ENCODE measurements at places on chromosomes 5 and 9.
A peak's percentile ranks its signal among the peaks of the same experiment; 100 is the strongest.

DNA sequence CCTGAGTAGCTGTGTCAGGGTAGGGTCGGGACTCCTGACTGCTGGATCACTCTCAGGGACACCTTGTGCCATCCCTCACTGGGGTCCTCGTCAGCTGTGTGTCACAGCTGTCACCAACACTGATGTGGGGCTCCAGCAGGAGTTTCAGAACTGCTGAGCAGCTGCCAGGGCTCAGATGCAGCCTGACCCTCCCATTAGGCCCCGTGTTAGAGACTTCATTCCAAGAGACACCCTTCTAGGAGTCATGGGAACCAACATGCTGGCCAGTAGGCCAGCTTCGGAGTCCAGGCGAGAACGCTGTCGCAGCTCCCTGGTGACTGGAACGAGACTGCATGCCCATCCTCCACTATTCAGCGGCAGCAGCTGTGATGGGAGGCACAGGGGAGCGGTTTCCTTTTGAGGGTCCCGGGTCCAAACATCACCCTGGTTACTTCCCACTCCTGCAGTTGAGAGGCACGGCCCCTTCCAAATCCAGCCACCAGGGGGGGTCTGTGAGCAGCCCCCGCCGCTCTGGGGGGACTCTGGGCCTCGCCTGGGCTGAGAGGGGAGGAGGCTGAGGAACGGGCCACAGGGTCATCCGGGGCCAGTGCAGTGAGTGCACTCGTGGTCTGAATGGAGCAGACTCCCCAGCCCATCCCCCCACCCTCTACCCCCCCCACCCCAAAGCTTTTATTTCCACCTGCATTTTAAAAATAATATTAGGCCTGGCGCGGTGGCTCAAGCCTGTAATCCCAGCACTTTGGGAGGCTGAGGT lies 12.6 kb upstream of the TCF7 start:
- peak; percentile 50 for ATAC-seq

- ATAC-seq: no peak
Observed at GRCh38 chr5:6487081-6487480, 38.4 kb downstream of the UBE2QL1 start.

- ATAC-seq: no peak
Observed at GRCh38 chr5:72604111-72604797, 97.0 kb upstream of the ZNF366 start.

DNA sequence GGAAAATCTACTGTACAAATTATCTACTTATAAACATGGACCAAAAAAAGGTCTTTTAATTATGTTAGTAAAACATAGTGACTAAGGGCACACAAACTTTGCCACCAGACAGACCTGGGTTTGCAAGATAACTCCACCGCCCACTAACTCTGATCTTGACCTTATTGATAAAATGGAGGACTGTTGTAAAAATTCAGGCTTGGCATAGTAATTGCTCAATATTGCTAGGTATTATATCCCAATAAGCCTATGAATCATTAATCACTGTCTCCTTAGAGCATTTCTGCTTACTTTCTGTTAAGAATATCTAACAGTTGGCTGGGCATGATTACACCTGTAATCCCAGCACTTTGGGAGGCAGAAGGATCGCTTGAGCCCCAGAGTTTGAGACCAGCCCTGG lies 3.8 kb downstream of the C9orf40 start:
- ATAC-seq: no peak

DNA sequence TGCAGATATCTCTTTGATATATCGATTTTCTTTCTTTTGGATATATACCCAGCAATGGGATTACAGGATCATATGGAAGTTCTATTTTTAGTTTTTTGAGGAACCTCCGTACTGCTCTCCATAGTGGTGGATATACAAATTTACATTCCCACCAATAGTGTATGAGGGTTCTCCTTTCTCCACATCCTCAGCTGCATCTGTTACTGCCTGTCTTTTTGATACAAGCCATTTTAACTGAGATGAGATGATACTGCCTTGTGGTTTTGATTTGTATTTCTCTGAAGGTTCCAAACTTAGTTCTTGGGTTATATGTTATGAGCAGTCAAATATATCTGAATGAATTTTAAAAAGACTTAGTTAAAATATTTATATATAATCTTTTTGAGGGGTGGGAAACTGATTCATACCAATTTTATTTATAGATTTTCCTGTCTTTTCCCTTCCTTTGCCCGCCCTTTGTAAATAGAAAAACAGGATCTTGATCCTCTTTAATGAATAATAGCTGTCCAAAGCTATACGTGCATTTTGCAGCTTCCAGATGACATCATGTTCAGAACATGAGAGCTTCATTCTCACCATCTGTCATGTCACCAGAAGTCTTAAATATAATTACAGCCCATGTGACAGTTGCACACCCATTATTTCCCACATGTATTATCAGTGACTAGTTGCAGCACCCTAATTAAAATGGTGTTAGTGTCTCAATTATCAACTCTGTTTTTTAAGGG lies 6.2 kb upstream of the ARHGEF28 start:
- no peak for ATAC-seq

- ATAC-seq: no peak
Observed at GRCh38 chr5:13987843-13988464, 43.5 kb upstream of the DNAH5 start.

DNA sequence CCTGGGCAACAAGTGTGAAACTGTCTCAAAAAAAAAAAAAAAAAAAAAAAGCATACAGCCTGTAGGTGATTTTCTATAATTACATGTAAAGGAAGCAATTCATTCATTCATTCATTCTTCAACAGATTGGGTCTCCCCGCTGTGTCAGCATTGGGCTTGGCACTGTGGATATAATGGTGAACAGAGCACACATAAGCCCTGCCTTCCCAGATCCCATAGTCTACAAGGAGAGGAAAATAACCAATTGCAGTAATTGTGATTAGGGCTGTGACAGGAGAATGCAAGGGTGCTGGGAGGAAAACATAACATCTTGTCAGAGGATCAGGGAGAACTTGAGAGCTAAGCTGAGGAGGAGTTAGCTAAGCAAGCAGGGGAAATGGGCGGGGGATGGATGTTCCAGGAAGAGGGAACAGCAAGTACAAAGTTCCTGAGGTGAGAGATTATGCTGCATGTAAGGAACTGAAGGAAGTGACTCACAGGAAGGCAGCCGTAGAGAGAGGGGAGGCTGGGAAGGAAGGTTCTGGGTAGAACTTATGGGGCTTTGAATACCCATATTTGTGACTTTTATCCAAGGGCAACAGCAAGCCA lies 24.0 kb upstream of the KLF9 start:
- no peak for ATAC-seq

DNA sequence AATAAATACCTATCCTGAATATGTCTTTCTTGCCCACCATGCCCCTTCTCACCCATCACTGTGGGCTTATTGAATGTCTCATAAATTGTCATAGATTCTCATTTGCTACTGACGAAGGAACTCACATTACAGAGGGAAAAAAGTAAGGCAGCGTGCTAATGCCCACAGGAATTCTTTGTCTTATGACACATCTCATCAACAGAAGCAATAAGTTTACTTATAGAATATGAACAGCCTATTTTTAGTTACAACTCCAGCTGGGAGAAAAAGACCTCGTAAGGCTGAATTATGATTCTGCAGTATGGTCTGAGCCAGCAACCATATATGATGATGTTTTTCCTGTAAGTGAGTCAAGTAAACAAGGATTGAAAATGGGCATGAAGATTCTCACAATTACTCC lies 22.4 kb upstream of the ATG10 start:
- ATAC-seq: no peak

GRCh38 chr9:83451308-83451707 lies 86.9 kb downstream of the FRMD3 start:
- no peak for ATAC-seq

DNA sequence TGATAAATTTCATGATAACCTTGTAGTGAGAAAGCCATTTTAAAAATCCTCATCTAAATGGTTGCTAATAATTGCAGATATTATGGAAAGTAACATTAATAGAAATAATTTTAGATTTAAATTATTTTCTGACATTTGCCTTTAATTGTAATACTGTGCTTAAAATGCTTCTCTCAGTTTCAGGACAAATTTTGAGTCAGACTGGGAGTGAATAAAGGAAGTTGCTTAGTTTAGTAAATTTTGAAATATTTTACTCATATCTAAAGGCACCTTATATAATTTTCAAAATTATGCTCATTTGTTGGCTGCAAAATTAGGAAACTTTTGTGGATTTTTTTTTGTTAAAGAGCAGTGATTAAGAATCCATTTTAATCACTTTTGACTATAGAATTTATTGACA lies 93.8 kb downstream of the CSNK1G3 start:
- ATAC-seq: peak; percentile 53

- no peak for ATAC-seq
Observed at GRCh38 chr5:66987949-66988838, 208.4 kb downstream of the CD180 start.

DNA sequence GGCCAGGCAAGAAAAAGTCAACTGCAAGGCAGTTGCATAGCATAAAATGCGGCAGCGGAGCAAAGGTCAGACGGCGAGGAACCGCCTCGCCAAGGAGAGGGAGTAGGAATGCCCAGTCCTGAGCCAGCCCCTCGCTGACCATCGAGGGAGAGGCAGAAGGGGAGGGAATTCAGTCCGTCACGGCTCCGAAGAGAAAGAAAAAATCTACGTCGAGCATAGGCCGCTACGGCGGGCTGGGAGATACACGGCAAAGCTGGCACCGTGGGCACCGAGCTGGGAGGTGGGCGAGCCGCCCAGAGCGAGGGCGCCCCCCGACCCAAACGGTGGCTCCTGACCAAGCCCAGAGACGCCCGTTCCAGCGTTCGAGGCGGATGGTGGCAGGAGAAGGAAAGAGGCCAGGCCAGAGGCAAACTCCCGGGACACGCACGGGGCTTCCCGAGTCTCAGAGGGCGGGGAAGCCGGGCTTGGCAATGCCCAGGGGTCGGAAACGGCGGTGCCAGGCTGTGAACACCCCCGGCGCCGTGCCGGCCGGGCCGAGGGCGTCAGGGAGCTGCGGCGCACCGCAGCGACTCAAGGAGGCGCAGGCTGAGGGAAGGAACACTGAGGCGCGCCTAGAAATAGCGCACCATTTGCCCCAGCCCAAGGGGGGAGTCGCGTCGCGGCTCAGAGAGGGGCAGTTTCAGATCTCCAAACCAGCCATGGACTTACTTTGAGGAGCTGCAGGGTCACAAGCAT lies 518 bp downstream of the SPRY4 start:
- peak; percentile 61 for ATAC-seq

DNA sequence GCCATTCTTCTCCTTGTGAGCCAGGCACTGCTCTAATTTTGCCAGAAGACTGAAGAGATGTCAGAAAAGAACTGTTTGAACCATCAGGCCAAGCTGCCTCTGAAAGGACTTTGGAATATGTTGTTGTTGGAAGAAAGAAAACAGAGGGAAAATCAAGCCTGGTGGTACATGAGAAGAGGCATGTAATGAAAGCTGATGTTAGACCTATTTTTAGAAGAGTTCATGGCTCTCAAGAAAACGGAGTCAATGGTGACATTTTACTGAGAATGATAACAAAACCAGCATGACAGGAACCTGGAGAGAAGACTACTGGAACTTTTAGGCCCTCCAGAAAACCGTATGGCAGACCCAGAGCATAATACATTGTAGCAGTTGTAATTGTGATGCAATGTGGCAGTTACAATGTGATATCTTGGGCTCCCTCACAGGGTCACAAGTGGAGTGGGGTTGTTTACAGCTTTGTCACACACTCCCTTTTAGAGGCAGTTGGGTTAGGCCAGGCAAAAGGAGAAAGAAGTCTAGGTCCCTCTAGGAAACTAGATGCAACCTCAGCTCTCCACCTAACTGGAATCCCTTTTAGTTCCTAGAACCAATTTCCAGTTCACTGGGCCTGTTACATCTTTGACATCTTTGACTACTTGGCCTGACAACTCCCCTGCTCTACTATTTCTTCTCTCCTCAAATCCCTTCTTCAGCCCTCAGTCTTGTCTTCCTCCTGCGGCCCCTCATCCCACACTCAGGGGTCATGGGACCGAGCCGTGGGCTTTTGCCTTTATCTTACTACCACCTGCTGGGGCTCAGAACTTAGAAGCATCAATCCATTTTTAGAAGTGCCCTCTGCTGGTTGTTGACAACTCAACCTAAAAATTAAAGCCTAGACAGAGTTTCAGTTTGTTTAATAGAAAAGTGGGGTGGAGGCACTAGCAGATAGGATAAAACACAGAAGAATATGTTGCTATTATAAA lies 61.2 kb upstream of the JAK2 start:
- peak; percentile 70 for ATAC-seq

DNA sequence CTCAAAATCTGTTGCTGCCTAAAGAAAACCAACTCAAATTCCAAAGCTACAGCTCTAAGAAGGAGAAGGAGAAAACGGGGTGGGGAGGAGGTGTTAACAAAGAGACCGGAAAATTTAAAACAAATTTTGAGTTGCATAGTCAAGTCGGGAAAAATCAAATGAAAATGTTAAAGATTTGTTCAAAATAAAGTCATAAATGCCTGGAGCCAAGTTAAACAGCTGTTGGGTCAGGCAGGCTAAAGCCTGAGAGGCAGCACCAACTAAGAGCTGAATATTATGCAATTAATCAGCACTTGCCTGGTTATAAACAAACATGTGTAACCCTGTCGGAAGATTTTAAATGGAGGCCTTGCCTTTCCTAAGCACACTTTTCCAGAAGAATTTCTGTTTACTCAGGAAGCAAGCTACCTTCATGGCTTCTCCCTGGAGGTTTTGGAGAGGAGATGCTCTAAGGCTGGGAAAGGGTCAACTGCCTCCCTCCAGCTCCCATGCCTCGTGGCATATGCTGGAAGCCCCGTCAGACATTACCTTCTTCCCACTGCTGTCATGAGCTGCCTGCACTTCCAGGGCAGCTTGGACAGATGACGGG lies 270.5 kb downstream of the DMRT2 start:
- ATAC-seq: no peak

DNA sequence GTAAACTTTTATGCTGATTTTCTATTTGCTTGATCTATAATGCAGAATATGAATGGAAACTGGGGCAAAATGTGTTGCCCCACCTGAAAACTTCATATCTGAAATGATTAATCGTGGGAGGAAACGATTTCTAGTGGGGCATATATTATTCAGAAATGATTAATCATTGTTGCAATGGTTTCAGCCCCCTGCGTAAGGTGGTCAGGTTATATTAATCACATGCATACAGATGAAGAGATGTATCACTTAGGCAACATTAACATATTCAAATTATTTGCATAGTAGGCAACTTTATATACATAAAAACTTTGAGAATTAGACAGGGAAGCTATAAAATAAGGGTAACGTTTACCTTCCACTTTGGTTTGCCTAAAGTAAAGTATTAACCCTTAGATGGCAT lies 49.8 kb downstream of the LSM11 start:
- ATAC-seq: no peak

DNA sequence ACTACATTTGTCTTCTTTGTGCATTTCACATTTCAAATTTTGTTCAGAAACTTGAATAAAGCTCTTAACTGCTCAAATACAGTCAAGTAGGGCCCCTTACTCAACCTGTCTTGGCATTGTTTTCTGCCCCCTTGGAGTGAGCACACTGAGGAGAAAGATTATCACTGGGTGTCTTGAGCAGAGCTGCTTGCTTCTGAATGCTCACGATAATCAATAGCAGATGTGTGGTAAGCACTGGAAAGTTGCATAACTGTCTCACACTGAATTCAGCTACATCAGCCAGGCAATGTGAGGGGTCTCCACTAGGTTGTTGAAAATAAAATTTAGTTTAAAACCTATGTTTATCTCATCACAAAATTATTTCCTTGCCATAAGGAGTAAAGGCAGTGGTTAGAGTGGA lies 7.8 kb upstream of the TNFAIP8 start:
- ATAC-seq: no peak

Data from stimulated activated memory B cell treated with anti-CD40 and anti-IgM and Interleukin-4, amounts not matched to agents 10 μg/mL and 1 μg/mL and 100 μg/mL, for 72 hours (primary cell).